ELF-1 (cell line): ENCODE measurements at places on chromosomes 5 and 9.

- peak; percentile 55 for DNase-seq
Observed at GRCh38 chr5:107512029-107512428, 158.7 kb downstream of the EFNA5 start.

GRCh38 chr9:136674786-136675349 lies 12.2 kb downstream of the EGFL7 start:
- DNase-seq, result no peak

DNA sequence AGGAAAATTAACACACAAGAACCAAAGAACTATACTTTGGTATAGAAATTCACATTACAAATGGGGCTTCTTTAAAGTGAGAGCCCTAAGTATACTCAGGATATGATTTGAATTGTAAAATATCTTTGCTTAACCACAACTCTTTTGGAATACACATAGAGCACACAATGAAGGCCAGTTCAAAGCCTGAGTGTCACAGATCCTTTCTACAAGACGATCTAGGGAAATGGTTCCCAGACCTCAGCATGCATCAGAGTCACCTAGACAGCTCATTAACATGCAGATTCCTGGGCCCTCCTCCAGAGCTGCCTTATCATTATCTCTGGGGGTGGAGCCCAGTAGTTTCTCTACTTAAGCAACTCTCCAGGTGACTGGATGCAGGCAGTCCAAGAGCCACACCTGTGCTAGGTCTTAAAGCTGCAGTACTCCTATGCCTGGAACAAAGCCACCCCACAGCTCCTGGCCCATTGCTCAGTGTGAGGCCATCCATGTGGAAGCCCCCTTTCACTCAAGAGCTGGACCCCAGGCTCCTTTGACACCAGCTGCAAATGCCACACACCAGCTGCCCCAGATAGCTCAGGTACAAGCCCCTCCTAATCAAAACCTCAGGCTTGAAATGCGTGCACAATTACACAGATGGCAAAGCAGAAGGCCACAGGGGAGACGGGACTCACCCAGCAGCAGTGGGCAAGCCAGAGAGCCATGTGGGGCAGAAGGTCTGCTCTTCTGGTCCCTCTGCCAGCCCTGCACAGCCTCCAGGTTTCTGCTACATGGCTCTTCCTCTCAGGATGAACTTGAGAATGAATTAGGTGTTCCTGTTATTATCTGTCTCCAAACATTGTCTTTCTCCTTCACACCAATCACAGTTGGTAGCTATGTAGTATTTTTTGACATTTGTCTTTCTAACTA lies 106.1 kb downstream of the SH3TC2 start:
- peak; percentile 44 for DNase-seq

DNA sequence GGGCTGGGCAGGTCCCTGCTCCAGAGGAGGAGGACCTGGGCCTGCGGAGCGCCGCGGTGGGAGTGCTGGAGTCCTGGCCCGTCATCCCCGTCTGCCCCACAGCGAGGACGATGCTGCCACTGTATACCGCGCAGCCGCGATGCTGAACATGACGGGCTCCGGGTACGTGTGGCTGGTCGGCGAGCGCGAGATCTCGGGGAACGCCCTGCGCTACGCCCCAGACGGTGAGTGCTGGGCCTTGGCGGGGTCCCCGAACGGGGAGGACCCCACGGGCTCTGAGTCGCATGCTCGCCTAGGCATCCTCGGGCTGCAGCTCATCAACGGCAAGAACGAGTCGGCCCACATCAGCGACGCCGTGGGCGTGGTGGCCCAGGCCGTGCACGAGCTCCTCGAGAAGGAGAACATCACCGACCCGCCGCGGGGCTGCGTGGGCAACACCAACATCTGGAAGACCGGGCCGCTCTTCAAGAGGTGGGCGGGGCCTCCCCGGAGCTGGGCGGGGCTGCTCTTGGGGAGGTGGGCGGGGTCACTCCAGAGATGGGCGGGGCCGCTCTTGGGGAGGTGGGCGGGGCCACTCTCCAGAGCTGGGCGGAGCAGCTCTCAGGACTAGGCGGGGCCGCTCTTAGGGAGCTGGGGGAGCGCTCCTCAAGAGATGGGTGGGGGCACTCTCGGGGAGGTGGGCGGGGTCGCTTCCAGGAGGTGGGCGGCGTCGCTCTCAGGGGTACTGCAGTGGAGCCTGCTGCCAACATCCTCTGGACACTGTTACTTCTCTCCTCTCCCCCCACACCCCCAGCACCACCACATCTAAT lies 13.1 kb downstream of the LRRC26 start:
- DNase-seq, result no peak

DNA sequence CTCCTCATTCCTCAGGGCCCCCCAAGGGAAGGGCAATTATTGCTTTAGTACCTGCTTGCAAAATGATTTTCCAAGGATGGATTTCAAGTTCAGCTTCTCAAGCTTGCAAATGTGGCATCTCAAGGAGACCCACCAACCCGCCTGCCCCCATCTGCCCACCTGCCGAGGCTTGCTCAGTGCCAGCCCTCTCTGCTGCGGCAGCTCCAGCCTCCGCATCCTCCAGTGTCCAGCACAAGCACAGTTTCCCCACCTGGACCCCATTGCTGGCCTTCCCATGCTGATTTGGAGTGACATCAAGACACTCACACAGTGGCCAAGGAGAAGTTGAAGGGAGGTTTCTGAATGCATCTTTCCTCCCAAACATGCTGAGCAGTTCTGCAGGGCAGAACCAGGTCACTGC lies 31.2 kb downstream of the MED10 start:
- DNase-seq, result no peak

GRCh38 chr5:111379391-111379816 lies 132.9 kb downstream of the STARD4 start:
- no peak for DNase-seq

GRCh38 chr9:130441031-130441430 lies 3.7 kb upstream of the ASS1 start:
- no peak for DNase-seq

DNA sequence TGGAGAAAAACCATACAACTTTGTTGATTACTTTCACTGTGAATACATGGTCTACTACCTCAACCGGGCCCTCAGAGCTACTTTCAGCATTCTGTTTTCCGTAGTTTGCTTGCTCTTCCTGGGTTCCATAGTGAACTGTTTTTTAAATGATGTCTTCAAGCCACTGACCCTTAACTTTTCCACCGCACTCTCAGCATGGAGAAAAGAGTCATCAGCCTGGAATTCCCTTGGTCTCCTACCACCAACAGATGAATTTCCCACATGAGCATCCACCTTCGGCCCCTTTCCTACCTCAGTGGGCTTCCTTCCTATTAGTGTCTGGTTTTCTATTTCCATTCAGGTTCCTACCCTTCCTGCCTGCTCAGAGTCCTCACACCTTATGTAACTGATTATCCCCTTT lies 135.9 kb upstream of the ADAMTSL1 start:
- DNase-seq, result no peak

DNA sequence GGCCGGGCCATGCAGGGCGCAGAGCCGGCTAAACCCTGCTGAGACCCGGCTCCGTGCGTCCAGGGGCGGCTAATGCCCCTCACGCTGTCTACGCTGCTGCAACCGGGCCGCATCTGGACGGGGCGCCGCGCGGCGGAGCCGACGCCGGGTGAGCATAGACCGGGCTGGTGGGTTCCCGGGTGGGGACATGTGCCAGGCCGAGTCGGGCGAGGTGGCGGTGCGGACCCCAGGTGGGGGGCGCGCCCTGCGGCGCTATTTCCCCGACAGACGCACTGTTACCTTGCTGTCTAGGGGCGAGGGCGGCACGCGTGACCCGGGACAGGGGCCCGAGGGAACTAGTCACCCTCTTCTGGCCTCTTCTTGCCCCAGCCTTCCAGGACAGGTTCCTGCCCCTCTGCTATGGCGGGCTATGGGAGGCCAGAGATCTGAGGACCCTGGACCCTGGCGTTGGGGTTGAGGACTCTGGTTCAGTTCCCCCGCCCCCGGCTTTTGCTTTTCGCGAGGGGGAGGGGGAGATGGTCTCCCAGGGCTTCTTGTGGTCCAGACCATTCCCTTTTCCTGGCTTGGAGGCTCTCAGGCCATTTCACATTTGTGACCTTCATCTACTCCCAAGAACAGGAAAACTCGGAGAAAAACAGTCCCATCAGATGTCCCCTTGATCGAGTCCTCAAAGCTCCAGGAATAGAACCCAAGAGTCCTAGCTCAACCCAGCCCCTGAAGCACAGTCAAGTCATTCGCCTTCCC lies 536 bp downstream of the SLC27A4 start:
- DNase-seq, result peak; percentile 30

DNA sequence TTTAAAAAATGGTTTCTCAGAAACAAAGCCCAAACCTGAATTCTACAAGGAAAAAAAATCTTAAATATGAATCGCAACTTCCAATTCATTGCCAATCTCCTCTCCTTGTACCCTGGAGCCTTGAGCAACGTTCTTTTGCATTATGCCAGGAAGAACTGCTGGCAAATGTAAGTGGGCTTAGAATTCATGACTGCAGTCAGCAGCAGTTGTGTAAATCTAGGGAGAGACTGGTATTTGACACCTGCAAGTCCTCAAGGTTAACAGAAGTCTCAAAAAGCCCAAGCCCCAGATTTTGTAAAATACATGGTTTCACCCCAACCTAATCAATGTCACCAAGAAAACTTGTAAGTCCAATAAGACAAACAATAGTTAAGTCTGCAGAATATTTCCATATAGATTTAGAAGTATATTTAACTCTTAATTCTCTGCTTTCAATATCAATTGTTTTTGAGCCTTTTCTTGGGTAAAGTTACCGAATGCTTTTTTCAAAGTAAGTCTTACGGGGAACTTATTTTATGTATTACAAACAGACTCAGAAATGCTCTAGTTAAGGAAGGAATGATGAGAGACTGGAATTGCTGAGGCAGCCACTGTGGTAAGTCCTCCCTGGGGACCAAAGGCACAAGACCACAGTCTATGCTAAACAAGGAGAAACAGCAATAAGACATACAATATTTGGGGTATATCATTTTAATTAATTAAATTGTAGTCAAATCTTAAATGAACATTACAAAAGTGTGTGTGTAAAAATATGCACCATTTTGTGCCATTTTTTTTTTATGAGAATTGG lies 31.3 kb downstream of the ELL2 start:
- no peak for DNase-seq

DNA sequence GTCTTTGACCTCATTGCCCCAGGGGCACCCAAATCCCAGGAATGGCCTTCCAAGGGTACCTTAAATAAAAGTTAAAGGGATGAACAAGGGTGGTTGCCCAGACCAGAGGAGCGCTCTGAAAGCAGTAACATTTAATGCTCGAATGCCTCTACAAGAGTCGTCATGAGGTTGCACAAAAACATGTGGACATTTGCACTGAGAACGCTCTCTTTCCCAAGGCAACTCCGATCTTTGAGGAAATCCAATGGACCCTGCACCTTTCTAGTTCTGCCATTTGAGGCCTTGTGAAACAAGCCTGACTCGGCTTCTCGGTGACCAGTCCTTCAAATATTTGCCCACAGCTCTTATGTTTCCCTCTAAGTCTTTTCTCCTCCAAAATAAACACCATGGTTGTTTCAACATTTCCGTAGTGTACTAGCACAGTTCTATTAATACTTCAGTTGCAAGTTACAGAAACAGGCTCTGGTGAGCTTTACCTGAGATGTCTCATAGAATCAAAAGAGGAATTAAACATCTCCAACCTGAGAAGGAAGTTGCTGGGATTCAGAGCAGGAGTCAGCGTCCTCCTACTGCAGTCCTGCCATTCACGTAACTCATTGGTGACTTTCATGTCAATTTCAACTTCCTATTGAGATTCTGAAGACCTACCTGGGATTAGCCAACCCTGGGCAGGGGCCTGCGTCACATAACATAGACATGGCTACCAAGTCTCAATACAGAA lies 168.8 kb upstream of the RAI14 start:
- DNase-seq, result no peak

GRCh38 chr5:91018200-91018599 lies 364.9 kb downstream of the ARRDC3 start:
- no peak for DNase-seq

- DNase-seq, result no peak
Observed at GRCh38 chr9:110559869-110560268, 19.7 kb downstream of the SVEP1 start.

- DNase-seq, result no peak
Observed at GRCh38 chr5:152309926-152310450, 95.1 kb downstream of the NMUR2 start.
